Mucosa of gallbladder (tissue), 1 donor: ENCODE measurements at places on chromosomes 4 and X.

- DNase-seq = no peak
These were observed 6.9 kb upstream of the CTSO start for GRCh38 chr4:155960522-155960921.

DNA sequence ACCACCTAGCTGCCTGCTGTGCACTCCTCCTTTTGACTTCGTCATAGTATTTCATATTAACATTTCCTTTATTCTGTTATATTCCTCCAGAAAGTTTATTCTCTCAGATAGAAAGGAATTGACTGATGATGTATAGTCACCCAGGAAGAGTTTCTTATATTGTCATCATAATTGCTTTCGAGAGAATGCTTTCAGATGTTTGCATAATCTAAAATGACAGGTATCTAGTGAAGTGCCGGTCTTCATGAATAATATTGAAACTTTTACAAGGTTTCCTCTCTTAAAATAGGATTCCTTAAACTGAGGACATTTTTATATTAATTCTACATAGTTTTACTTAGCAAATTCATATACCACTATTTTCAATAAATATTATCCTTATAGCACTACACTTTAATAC is 10.1 kb downstream of the SEC24D start:
- DNase-seq = no peak

DNA sequence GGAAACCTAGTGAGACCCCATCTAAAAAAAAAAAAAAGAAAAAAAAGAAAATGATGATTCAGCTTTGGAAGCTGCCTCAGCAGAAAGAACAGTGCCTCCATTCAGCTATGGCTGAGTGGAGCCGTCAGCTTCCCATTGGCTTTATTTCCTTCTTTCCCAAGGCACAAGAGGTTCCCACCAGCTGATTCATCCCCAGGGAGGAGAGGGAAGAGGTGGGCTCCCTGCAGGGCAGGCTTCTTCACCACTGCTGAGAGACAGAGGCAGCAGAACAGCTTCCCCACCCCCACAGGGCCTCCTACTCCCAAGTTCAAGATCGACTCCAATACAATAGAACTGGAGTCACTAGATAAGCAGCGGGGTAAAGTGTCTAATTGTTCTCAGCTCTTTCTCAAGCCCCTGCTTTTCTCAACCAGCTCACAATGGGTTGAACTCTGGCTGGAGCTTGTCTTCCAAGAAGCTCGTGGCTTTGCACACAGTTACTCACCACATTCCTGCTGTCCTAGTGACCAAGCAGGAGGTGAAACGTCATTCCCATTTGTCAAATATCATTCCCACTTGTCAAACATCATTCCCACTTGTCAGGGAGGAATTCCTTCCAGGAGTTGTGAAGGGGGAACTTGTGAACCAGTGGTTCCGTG is 47.8 kb downstream of the FHDC1 start:
- no peak for DNase-seq

DNA sequence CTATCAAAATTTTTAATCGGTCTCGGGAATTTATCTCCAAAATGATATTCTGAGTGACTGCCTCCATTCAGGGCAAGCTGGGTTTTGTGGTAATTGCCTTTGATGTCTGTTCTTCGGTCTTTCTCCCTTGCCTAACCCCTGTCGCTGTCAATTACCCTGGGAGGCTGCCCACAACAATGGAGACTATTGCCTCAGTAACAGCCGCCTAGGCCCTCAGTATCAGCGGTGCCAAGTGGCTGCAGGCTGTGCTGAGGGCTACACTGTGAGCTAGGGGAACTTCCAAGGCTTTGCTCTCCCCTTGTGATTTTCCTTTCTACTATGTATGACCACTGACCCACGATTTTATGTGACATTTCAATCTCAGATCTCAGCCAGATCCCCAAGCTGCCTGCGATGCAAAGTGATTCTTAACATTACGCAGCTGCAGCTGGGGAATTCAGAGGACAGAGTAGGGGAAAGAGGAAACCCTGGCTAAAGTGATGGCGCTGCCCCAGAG is 36.3 kb upstream of the REST start:
- DNase-seq = no peak

DNA sequence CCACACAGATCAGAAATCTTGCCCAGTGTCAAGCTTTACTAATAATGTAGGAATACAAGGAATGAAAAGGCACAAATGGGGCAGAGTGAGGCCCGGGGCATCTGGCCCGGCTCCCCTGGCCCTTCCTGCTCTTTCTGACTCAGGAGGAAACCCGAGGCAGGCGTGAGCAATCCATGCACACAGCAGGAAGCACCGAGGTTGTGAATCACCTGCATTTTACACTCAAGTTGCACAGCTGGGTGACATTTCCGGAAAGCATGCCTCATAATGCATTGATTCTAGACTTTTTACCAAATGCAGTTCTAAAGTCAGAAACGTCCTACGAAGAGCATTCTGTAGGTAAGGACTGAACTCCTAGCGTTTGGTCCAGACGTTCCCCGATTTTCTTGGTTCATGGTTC is 38.9 kb downstream of the PRIMPOL start:
- DNase-seq = no peak
